ENCODE measurements at places on chromosomes 7 and 10. TPM values are rescaled to one million over a fixed set of nuclear protein-coding genes. Genes with fewer than 3 reads are reported as not detected.

DNA sequence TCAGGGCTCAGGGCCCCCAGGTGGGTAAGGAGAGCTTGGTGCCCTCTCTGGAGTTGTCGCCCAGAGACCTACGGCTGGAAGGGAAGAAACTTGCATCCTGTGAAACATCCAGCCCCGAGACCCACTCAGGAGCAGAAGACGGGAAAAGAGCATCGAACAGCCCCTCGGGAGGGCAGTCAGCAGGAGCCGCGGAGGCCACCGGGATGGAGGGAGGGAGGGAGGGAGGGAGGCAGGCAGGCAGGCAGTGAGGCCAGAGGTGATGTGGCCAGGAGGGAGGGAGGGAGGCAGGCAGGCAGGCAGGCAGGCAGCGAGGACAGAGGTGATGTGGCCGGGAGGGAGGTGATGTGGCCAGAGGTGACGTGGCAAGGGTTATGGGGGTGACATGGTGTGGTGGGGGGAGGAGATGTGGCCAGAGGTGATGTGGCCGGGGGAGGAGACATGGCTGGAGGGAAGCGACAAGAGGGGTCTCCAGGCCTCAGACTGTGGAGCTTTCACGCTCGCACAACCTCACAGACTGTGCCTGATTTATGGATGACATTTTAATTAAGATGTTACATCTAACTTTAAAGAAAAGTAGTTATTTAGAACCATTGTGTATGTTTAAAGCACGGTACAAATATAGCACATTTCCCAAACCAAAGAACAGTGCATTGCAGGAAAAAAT lies 141.1 kb downstream of the DIP2C start:
- DNase-seq: no peak

GRCh38 chr7:38334163-38334562 lies 60.7 kb upstream of the TARP start:
- no peak for DNase-seq

- no peak for DNase-seq
These were observed 472 bp downstream of the RASSF4 start for GRCh38 chr10:44960088-44960460.

DNA sequence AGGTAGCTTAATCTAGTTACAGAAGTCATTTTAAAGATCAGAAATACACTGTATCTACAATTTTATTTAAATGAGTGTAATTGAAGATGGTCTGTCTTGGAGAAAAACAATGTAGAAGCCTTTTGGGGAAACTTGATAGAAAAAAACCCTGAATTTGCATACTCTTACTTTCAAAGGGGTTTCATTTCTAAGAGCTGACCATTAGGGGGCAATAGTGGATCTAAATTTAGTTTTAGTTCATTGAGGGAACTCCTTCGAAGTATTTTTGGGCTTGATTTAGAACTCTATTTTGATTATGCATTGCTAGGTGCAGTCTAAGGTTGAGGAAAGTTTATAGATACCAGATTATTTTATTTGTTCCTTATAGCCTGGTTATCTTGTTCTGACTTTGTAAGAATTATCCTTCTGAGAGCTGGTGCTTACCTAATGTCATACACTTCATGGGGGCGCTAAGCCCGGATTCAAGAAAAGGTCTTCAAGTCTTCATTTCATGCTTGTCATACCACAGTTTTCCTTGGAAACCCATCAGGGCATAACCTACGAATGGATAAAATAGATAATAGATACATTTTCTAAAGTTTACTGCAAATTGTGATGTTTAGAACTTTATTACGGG lies 69.1 kb upstream of the MXI1 start:
- DNase-seq: peak; percentile 66

- DNase-seq: peak; percentile 64
These were observed 47.7 kb upstream of the TRIM8 start for GRCh38 chr10:102596506-102596971.

- peak; percentile 44 for DNase-seq
These were observed at the start of gene DLG5 for GRCh38 chr10:77926566-77927401. TSS of gene DLG5 (minus strand) at chr10:77926755. CDS start at chr10:77926520, 235 bp downstream.

DNA sequence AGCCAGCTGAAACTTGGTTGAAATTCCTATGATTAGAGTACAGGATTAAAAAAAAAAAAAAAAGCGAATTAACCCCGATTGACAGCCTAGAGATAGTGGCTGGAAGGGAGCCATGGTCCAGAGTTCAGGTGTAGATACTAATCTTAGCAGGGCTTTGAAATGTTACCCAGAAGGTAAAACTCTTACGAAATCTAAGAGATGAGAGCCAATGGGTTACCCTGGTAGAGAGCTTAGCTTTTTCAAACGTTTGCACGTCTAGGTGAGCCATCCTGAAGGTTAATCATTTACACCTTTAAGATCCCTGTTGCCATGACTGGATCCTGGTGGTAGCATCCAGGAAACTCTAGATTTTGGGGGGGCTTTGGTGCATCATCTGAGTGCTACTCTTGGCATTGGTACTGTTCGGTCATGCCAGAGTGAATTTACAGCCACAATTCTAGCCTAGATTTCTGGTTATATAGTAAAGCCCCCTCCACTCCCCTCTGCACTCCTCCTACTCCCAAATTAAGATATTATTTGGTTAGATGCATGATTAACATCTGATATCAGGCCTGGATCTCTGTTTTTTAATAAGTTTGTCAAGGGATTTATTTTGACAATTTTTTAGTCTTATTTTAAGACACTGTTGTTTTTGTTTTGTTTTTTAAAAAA lies 1.2 kb downstream of the AGFG2 start:
- no peak for DNase-seq

MGMT gene
- 33.2 TPM for total RNA-seq
